ENCODE measurements at places on chromosomes 1 and 21.

- no peaks in the 10 kb centered on the region for H3K4me1 ChIP-seq
- no peak for DNase-seq
- no peak overlapping the region for H3K27ac ChIP-seq
- no peak overlapping the region for H3K4me3 ChIP-seq
These were observed 9.3 kb downstream of the KANK4 start for GRCh38 chr1:62309906-62310305.

DNA sequence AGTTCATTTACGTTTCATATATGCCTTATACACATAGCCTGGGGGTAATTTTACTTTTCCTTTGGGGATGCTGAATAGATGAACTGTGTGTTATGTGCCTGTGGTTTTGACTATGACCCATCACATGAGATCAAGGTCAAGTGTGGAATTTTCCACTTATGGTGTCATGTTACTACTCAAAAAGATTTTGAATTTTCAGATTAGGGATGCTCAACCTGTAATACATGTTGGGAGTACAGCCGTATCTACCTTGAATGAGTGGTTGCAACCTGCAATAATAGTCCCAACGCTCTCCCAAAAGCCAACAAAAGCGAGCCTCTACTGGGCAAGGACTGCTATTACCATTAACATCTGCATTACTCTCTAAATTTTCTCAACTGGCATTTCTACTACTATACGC lies 68.5 kb upstream of the SDC3 start:
- no peaks in the 10 kb centered on the region for H3K27me3 ChIP-seq
- H3K4me3 ChIP-seq: no peak overlapping the region
- peak overlapping the region; percentile 64 for H3K27ac ChIP-seq
- peaks cover 28% of the 10 kb centered on the region for H3K4me1 ChIP-seq

GRCh38 chr1:168466092-168466713 lies 77.6 kb downstream of the XCL2 start:
- peaks cover 21% of the 10 kb centered on the region for H3K4me1 ChIP-seq
- H3K27ac ChIP-seq: peak overlapping the region; percentile 60
- H3K4me3 ChIP-seq: no peak overlapping the region
- no peaks in the 10 kb centered on the region for H3K27me3 ChIP-seq

- no peak for DNase-seq
- H3K27ac ChIP-seq: no peak overlapping the region
- no peak overlapping the region for H3K4me3 ChIP-seq
- peaks cover 58% of the 10 kb centered on the region for H3K27me3 ChIP-seq
- H3K4me1 ChIP-seq: peaks cover 9% of the 10 kb centered on the region
These were observed 989 bp downstream of the ACTA1 start for GRCh38 chr1:229432905-229433304.

DNA sequence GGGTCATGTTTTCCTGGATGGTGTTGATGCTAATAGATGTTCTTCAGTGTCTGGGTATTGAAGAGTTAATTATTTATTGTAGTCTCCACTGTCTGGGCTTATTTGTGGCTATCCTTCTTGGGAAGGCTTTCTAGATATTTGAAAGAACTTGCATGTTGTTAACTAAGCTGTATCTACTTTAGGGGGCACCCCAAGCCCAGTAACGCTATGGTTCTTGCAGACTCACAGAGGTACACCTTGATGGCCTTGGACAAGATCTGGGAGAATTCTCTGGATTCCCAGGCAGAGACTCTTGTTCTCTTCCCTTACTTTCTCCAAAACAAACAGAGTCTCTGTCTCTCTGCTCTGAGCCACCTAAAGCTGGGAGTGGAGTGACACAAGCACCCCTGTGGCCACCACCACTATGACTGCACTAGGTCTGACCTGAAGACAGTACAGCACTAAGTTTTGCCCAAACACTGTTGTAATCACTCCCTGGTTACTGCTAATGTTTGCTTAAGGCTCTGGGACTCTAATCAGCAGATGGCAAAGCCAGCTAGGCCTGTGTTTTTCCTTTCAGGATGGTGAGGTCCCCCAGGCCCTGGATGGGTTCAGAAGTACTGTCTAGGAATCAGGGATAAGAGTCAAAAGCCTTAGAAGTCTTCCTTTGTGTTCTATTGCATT lies 76.5 kb upstream of the C1orf21 start:
- H3K27ac ChIP-seq: no peak overlapping the region
- no peaks in the 10 kb centered on the region for H3K36me3 ChIP-seq
- H3K4me1 ChIP-seq: no peaks in the 10 kb centered on the region
- no peak for DNase-seq
- no peaks in the 10 kb centered on the region for H3K27me3 ChIP-seq
- H3K4me3 ChIP-seq: no peak overlapping the region

- no peaks in the 10 kb centered on the region for H3K27me3 ChIP-seq
- no peaks in the 10 kb centered on the region for H3K4me1 ChIP-seq
- H3K4me3 ChIP-seq: no peak overlapping the region
- no peak for DNase-seq
- H3K36me3 ChIP-seq: no peaks in the 10 kb centered on the region
- H3K27ac ChIP-seq: no peak overlapping the region
These were observed 88.2 kb upstream of the SLC25A33 start for GRCh38 chr1:9451081-9451480.

DNA sequence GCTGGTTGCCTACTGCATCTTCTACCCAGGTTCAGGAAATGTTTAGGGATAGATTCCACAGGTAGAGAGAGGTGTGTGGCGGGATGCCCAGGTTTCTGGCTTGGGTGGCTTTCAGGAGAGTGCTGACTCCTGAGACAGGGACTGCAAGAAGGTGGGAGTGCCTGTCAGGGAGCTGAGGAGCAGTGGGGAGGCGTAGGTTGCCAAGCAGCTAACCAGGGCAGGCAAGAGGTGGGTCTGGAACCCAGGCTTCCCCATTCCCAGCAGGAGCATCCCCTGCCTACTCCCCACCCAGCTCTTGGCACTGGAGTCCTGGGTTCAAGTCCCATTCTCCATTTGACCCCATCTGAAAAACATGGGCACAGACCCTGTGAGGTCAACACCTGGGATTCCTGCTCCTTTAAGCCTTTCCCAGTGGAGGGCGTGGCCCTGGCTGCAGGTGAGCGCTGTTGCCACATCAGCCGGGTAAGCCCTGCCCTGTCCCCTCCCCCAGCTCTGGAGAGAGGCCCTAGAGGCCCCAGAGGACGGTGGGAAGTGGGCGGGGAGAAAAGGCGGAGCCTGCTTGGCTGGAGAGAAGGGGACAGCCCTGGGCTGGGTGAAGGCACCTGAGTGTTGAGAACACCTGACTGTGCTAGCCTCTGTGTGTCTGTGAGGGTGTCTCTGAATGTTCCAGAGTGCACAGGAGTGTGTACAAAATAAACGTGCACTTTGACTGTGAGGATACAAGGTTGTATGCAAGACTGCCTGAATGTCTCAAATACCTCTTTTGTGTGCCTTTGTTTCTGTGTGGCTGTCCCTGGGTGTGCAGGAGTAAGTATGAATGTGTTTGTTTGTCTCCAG lies 14.0 kb upstream of the SYNC start:
- no peak overlapping the region for H3K27ac ChIP-seq
- H3K4me1 ChIP-seq: peaks cover 10% of the 10 kb centered on the region
- no peak for DNase-seq

DNA sequence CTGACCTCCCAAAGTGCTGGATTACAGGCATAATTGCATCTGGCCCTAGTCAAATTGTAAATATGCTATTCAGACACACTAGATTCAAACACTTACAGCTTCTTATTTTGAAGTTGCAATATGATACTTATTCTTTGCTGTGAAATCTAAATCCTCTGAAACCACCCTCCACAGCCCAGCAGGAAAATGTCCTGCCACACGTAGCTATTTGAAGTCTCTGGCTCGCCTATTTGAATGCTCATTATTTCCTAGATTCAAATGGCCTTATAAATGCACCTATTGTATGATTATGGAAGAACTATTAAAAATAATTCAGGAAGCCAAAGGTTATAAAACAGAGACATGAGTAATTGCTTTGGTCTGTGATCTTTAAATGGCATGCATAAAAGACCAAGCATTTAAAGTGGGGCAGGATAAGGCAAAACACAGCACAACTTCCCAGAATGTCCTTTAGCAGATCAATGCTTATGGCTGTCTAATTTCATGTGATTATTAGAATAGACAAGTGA lies 26.6 kb upstream of the FBXO28 start:
- no peaks in the 10 kb centered on the region for H3K27me3 ChIP-seq
- no peak for DNase-seq
- no peak overlapping the region for H3K4me3 ChIP-seq
- no peaks in the 10 kb centered on the region for H3K4me1 ChIP-seq

GRCh38 chr1:248786156-248786555 lies 30.6 kb upstream of the LYPD8 start:
- H3K4me3 ChIP-seq: no peak overlapping the region
- peak; percentile 66 for DNase-seq
- peak overlapping the region; percentile 62 for H3K27ac ChIP-seq
- H3K27me3 ChIP-seq: no peaks in the 10 kb centered on the region
- no peaks in the 10 kb centered on the region for H3K36me3 ChIP-seq
- peaks cover 26% of the 10 kb centered on the region for H3K4me1 ChIP-seq

- no peak for DNase-seq
- H3K27me3 ChIP-seq: no peaks in the 10 kb centered on the region
- no peaks in the 10 kb centered on the region for H3K36me3 ChIP-seq
- peaks cover 12% of the 10 kb centered on the region for H3K4me1 ChIP-seq
These were observed 324.1 kb downstream of the BARHL2 start for GRCh38 chr1:90393025-90393424.

GRCh38 chr1:150009604-150010392 lies 728 bp downstream of the OTUD7B start:
- peak; percentile 41 for DNase-seq
- peaks cover 12% of the 10 kb centered on the region for H3K4me1 ChIP-seq
- H3K27ac ChIP-seq: no peak overlapping the region
- H3K27me3 ChIP-seq: peaks cover 97% of the 10 kb centered on the region

DNA sequence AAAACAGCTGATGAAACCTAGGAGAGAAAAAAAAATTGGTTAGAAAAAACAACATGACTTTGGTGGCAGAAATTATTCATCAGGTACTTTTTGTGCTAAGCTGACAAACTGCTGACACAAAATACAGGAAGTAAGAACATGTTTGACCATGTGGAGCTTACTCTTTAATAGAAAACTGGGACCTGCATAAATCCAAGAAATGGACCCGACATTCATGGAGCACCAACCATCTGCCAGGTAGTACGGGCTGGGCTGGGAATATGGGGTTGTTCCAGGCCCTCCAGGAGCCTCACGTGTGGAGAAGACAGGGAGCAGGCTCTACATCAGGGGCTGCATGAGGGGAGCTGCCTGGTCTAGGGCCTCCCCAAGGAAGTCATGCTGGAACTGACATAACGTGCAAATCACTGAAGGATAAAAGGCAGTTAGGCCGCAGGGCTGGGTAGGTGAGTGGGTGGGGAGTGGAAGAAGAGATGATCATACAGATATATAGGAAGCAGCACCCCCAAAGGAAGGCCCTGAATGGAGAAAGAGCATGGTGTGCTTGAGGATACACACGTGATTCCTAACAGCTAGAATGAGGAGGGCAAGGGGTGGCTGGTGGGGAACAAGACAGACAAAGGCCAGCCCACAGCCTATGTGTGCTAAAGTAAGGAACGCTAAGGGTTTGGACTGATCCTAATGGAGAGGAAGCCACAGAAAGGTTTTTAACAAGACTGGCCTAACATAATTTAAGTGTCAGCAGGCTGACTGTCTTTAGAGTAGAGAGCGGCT lies 26.1 kb downstream of the CD58 start:
- peaks cover 48% of the 10 kb centered on the region for H3K36me3 ChIP-seq
- H3K4me3 ChIP-seq: no peak overlapping the region
- H3K4me1 ChIP-seq: peaks cover 25% of the 10 kb centered on the region
- H3K27ac ChIP-seq: peak overlapping the region; percentile 29
- peak; percentile 28 for DNase-seq

GRCh38 chr21:37862536-37862935 lies 53.7 kb downstream of the KCNJ6 start:
- H3K27me3 ChIP-seq: no peaks in the 10 kb centered on the region
- peak overlapping the region; percentile 55 for H3K27ac ChIP-seq
- H3K4me3 ChIP-seq: no peak overlapping the region

Data from CD14-positive monocyte (primary cell).